ENCODE measurements at places on chromosomes 4 and X.
A peak's percentile ranks its signal among the peaks of the same experiment; 100 is the strongest.

- DNase-seq: no peak
Observed at GRCh38 chr4:149784018-149784417, 31.6 kb downstream of the IQCM start.

GRCh38 chr4:83318666-83319065, 16.0 kb downstream of the HPSE start:
- DNase-seq: no peak

GRCh38 chr4:163701916-163702315, 207.4 kb downstream of the TMA16 start:
- no peak for DNase-seq

DNA sequence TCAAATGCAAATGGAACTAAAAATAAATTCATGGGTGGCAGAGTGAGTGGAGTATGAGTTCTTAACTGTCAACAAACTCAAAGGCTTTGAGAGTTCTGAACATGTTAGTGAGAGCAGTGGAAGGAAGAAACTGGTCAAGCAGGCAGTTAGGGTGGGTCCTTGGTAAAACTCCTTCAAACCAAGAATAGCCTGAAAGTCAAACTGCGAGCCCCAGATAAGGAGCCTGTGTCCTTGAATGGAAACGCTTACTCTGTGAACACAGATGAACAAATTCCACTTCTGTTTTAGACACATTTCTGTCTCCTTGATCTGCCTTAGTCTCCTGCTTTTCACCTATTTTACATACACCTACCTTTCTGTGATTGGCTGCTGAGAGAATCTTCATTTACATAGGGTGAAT, 129.4 kb upstream of the PCDH18 start:
- DNase-seq: no peak

GRCh38 chr4:17811078-17811603, 362 bp downstream of the NCAPG start:
- DNase-seq: no peak

DNA sequence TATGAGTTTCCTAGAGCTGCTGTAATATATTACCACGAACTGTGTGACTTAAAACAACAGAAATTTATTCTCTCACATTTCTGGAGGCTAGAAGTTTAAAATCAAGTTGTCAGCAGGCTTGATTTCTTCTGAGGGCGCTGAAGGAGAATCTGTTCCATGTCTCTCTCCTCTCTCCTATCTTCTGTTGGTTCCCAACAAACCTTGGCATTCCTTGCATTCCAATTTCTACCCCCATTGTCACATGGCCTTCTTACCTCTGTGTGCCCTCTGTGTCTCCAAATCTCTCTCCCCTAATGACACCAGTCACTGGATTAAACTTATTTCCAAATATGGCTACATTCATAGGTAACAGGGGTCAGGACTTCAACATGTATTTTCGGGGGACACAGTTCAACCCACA, 672.7 kb downstream of the RPA4 start:
- no peak for DNase-seq

DNA sequence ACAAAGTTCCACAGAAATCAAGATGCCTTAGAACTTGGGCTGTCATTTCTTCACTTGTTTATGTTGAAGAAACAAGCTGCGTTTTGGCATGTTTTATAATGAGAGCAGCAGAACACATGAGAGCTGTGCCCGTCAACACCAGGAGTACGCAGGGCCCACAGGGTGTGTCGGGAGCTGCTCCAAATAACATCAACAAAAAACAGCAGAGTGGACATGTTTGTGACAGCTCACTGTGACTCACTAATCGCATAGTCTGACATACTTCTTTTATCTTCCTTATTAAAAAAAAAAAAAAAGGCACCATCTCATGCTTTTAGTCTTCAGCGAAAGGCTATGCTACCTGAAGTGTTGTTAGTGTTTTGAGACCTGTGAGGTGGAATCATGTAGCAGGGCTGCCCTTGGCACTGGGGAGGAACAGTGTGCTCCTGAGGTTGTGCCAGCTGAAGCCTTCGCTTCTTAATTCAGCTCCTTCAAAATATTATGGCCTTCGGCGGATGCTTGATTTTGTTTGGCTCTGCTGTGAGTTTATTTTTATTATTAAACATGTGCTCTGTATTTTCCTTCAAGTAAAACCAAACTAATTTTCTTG, 32.8 kb downstream of the FHDC1 start:
- DNase-seq: no peak

DNA sequence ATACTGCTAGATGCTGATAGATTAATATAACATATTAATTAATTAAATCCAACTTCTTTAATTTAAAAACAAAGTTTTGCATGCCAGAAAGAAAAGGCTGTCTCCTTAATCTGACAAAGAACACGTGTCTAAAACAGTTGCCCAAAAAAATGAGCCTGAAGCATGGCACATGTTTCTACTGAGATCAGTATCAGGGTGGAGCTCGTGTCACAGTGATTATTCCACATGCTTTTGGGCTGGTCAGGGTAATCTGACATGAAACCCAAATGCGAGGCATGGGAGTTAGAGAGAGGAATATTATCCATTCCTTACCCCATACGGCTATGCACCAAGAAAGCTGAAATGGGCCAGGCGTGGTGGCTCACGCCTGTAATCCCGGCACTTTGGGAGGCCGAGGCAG, 79.4 kb upstream of the ADRA2C start:
- no peak for DNase-seq

GRCh38 chr4:42562016-42562415, 94.9 kb downstream of the ATP8A1 start:
- no peak for DNase-seq

GRCh38 chr4:75630174-75630936, at the start of gene CDKL2:
Gene CDKL2, minus strand, starts transcription at chr4:75630528. Its CDS starts 4,540 bp downstream, at chr4:75625988.
- DNase-seq: peak; percentile 93

GRCh38 chr4:1045193-1045594, 33.8 kb downstream of the FGFRL1 start:
- no peak for DNase-seq

- peak; percentile 29 for DNase-seq
Observed at GRCh38 chrX:2710041-2710840, 19.1 kb downstream of the CD99 start.

Measured in activated CD4-positive, alpha-beta T cell treated with anti-CD3 and anti-CD28 coated beads, Interleukin-2, amount 50 U/mL, for 1 hour (primary cell).